ENCODE measurements at places on chromosomes 12 and 14. TPM values are rescaled to one million over a fixed set of nuclear protein-coding genes. Genes with fewer than 3 reads are reported as not detected.

Gene HELB
- total RNA-seq = 4.0 TPM

Gene IFI27L2
- total RNA-seq = 98.8 TPM

Gene CCDC59
- 53.7 TPM for total RNA-seq

Gene TEAD4
- 12.6 TPM for total RNA-seq

Gene GDF3
- 0.33 TPM for total RNA-seq
